ENCODE measurements at places on chromosomes 5 and 9. TPM values are rescaled to one million over a fixed set of nuclear protein-coding genes. Genes with fewer than 3 reads are reported as not detected.

The TAF11L5 gene
- not detected for total RNA-seq

The ZFR gene
- 25.8 TPM for total RNA-seq

The PCDHB5 gene
- 61.8 TPM for total RNA-seq

The PAPPA gene
- total RNA-seq: 6.0 TPM

The ANKRD31 gene
- total RNA-seq: not detected

The UNC5A gene
- not detected for total RNA-seq

The CFAP77 gene
- not detected for total RNA-seq

The C9 gene
- total RNA-seq: 0.96 TPM

The INSL6 gene
- total RNA-seq: not detected

The ABO gene
- total RNA-seq: 4.8 TPM

The CCNI2 gene
- total RNA-seq: not detected

GRCh38 chr9:133740911-133741310, 2.8 kb upstream of the SARDH start:
- DNase-seq: no peak
- no peak overlapping the region for H3K27ac ChIP-seq
- no peaks in the 10 kb centered on the region for H3K27me3 ChIP-seq
- no peak overlapping the region for H3K4me3 ChIP-seq
- no peaks in the 10 kb centered on the region for H3K36me3 ChIP-seq

DNA sequence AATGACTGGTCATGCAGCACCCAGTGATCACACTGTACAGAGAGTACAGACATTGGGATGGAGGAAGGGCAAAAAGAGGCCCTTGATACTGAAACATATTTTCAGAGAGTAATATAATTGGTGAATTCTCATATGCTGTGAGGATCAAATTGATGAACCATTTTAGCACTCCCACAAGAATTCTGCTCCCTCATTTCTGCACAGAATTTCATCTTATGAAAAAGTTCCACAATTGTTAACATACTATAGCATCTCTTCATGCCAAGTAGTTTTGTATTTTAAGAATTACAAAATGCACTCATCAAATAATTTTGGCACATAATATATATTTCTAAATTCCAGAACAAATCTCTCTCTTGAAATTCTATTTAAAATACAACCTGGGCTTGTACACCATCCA, 351.2 kb downstream of the PDE4D start:
- no peaks in the 10 kb centered on the region for H3K4me1 ChIP-seq
- DNase-seq: no peak
- H3K27ac ChIP-seq: no peak overlapping the region
- no peaks in the 10 kb centered on the region for H3K36me3 ChIP-seq
- no peaks in the 10 kb centered on the region for H3K27me3 ChIP-seq

- H3K4me3 ChIP-seq: no peak overlapping the region
- peaks cover 4% of the 10 kb centered on the region for H3K4me1 ChIP-seq
- no peaks in the 10 kb centered on the region for H3K36me3 ChIP-seq
- peak overlapping the region; percentile 70 for H3K27ac ChIP-seq
- H3K27me3 ChIP-seq: no peaks in the 10 kb centered on the region
- DNase-seq: no peak
These were observed 25.5 kb upstream of the RUSC2 start for GRCh38 chr9:35464141-35465025.

DNA sequence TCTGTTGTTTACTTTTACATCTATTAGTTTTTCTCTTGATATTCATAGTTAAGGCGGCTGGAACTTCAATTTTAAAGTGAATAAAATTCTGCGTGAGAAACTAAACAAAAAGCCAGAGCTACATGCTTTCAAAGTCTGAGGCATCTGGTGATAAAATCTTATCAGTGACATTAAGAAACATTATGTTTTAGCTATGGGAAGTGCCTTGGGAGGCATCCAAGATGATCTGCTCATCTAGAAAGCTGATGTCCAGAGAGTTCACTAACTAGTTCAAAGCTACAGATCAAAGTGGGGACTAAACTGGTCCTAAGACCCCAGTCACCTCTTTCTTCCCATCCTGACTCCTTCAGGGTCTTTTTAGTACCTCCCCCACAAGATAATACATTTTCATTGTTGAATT, 37.2 kb downstream of the MRPS27 start:
- peak overlapping the region; percentile 65 for H3K27ac ChIP-seq
- no peak for DNase-seq
- H3K36me3 ChIP-seq: no peaks in the 10 kb centered on the region
- H3K27me3 ChIP-seq: no peaks in the 10 kb centered on the region

GRCh38 chr9:88342246-88342645, 46.0 kb upstream of the SPIN1 start:
- H3K27ac ChIP-seq: no peak overlapping the region
- no peaks in the 10 kb centered on the region for H3K4me1 ChIP-seq
- no peaks in the 10 kb centered on the region for H3K36me3 ChIP-seq
- DNase-seq: no peak

DNA sequence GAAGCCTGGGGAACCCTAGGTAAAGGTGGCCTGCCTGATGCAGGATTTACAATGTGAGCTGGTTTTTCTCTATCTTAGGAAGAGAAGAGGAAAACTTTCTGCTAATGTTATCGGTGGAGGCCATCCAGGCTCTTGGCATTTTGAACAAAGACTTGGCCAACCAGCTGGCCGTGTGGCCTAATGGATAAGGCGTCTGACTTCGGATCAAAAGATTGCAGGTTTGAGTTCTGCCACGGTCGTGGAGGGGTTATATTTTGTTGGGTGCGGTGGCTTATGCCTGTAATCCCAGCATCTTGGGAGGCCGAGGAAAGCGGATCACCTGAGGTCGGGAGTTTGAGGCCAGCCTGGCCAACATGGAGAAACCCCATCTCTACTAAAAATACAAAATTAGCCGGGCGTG, 9.6 kb downstream of the C9orf152 start:
- DNase-seq: no peak
- no peak overlapping the region for H3K4me3 ChIP-seq
- H3K36me3 ChIP-seq: no peaks in the 10 kb centered on the region
- no peak overlapping the region for H3K27ac ChIP-seq

DNA sequence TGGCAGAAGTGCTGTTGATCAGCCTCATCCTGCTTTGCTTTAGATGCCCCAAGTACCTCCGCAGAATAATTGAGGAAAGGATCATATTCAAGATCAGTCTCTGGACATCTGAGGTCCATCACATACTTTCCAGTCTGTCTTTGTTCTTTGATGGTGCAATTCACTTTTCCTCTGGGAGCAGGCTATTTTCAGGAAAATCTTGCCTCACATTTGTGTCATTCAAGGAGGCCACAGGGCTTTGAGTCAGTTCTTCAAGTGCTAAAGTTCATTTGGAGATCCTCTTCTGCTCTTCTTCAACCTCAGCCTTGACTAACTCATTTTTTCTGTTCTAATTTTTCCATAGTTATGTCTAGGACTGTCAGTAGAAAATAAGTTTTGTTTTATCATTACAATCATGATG, 18.6 kb downstream of the EQTN start:
- H3K36me3 ChIP-seq: no peaks in the 10 kb centered on the region
- H3K4me3 ChIP-seq: no peak overlapping the region
- DNase-seq: no peak
- H3K27me3 ChIP-seq: no peaks in the 10 kb centered on the region

- H3K4me1 ChIP-seq: no peaks in the 10 kb centered on the region
- H3K4me3 ChIP-seq: no peak overlapping the region
These were observed 66.6 kb downstream of the ZNF474 start for GRCh38 chr5:122195802-122196394.

DNA sequence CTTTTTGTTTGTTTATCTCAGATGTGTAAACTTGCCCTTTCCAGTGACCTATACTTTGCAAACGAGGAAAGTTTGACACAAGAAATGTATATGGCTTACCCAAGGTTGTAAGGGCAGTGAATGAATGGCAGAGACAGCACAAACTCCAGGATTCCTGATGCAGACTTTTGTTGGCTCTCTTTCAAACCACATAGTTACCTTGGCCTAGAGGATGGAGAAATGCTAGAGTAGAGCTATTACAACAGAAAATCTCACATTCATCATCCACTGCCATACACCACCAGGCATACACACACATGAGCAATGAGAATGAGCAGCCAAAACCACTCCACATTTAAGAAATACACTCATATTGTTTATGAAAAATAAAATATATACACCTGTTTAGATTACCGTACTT, 387.0 kb downstream of the TLR4 start:
- no peaks in the 10 kb centered on the region for H3K4me1 ChIP-seq
- H3K4me3 ChIP-seq: no peak overlapping the region
- DNase-seq: no peak
- H3K36me3 ChIP-seq: no peaks in the 10 kb centered on the region
- no peak overlapping the region for H3K27ac ChIP-seq
- H3K27me3 ChIP-seq: no peaks in the 10 kb centered on the region

GRCh38 chr5:108788142-108788541, 40.4 kb downstream of the FER start:
- H3K4me3 ChIP-seq: no peak overlapping the region
- peak; percentile 86 for DNase-seq
- H3K27me3 ChIP-seq: no peaks in the 10 kb centered on the region
- H3K36me3 ChIP-seq: peaks cover 8% of the 10 kb centered on the region
- no peaks in the 10 kb centered on the region for H3K4me1 ChIP-seq

GRCh38 chr9:27073841-27074728, 34.9 kb upstream of the TEK start:
- H3K4me3 ChIP-seq: no peak overlapping the region
- H3K27me3 ChIP-seq: no peaks in the 10 kb centered on the region
- H3K27ac ChIP-seq: no peak overlapping the region
- no peak for DNase-seq

DNA sequence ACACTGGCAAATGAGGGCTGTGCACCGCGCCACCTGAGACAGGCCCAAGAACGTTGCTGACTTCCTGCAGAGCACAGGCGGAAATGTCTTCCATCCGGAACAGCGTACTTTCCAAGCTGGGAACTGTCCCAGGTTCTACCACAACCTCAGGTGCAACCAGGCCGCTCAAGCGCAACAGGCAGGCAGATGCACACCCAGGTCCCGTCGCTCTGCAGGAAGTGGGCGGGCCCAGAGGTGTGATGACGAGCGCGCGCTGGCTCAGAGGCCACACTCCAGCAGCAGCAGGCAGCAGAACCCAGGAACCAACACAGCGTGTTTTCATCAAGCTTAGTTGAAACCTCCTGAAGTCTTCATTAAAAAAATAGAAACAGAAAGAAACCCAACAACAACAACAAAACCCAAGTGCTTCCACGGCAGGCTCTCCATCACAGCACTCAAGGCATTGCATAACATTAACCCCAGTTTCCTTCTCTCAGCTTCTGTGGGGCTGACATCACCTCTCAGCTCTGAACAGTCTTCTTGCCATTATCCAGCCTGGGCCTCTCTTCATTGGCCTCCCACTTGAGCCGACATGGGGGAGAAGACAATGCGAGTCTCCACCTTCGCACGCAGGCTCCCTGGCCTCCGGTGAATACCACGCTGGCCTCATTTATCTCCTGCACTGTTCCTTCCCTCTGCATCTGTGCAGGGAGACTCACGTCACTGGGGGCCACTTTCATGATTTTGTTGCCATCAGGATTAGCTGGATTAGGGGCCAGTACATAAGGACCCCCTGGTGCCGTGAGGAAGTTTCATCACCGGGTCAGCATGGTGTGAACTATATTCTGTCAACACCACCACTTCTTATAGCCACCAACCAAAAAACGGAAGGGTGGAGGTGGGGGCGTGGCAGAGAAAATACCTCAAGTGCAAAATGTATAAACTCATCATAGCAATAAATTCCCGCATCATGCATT, 22.1 kb downstream of the PTCH1 start:
- H3K36me3 ChIP-seq: peaks cover 4% of the 10 kb centered on the region
- no peak overlapping the region for H3K27ac ChIP-seq
- H3K4me1 ChIP-seq: no peaks in the 10 kb centered on the region

DNA sequence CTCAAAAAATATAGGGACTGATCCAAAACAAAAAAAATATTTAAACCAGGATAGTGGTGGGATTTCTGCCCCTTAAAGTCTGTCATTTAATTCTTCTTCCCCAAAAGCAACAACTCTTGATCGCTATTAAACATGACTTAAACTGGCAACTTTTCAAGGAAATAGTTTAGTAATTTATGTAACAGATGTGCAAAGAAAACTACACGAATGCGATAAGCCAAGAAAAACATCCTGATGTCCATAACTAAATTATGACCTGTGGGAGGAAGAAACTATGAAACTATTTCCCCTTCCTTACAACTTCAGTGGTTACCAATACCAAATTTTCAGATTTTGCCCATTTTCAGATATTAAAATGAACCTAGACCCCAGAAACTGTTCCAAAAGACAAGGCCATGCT, 31.5 kb downstream of the CLINT1 start:
- H3K4me1 ChIP-seq: peaks cover 27% of the 10 kb centered on the region
- no peak overlapping the region for H3K4me3 ChIP-seq
- DNase-seq: no peak
- H3K27ac ChIP-seq: peak overlapping the region; percentile 48
- H3K36me3 ChIP-seq: no peaks in the 10 kb centered on the region

GRCh38 chr5:74567411-74567995, 73.0 kb downstream of the ENC1 start:
- no peaks in the 10 kb centered on the region for H3K36me3 ChIP-seq
- H3K4me3 ChIP-seq: no peak overlapping the region
- H3K27me3 ChIP-seq: no peaks in the 10 kb centered on the region
- H3K4me1 ChIP-seq: no peaks in the 10 kb centered on the region

DNA sequence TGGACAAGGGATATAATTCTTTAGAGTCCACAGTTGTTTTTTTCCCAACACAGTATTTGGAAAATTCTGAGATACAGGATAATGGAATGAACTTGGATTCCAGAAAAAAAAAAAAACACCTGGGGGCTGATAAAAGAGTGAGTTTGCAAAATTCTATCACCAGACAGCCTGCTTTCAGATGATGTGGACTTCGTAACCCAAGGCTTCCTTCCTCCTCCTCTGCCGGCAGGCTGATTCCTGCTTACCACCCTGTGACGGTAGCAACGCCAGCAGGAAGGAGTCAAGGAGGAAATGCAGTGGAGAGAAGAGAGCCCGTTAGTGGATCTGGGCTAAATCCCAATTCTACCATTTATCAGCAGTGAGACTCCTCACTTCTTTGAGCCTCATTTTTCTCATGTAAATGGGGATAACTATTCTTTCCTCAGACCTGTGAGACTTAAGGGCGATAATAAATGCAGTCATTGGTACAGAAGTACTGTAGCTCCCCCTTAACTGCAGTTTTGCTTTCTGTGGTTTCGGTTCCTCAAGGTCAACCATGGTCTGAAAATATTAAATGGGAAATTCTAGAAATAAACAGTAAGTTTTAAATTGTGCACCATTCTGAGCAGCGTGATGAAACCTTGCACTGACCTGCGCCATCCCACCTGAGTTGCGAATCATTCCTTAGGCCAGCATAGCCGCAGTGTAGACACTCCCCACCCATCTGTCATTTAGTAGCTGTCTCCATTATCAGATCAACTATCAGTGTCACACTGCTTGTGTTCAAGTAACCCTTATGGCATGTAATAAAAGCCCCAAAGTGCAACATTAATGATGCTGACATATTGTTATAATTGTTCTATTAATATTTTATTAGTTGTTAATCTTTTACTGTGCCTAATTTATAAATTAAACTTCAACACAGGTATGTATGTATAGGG, 71.4 kb downstream of the DCP2 start:
- no peak overlapping the region for H3K4me3 ChIP-seq
- no peak overlapping the region for H3K27ac ChIP-seq
- H3K36me3 ChIP-seq: peaks cover 4% of the 10 kb centered on the region
- H3K27me3 ChIP-seq: no peaks in the 10 kb centered on the region

Data from ascending aorta (tissue), 2 donors.